Left renal cortex interstitium (tissue), 4 donors: ENCODE measurements at places on chromosomes 11 and 22. TPM values are rescaled to one million over a fixed set of nuclear protein-coding genes. Genes with fewer than 3 reads are reported as not detected.

Gene GLYATL2
- 1.5 TPM for polyA plus RNA-seq

Gene OR5T2
- not detected for polyA plus RNA-seq

Gene RAB36
- 14.0 TPM for polyA plus RNA-seq

Gene KCNK4
- polyA plus RNA-seq = not detected

Gene CCDC73
- polyA plus RNA-seq = 0.33 TPM

Gene B3GAT1
- polyA plus RNA-seq = 4.2 TPM

Gene OR4A47
- polyA plus RNA-seq = not detected

Gene FGF3
- polyA plus RNA-seq = not detected

Gene CHRDL2
- 0.99 TPM for polyA plus RNA-seq

Gene PRCP
- 282 TPM for polyA plus RNA-seq

Gene SLC25A18
- 1.2 TPM for polyA plus RNA-seq

Gene OOSP2
- polyA plus RNA-seq = not detected

Gene PANX3
- polyA plus RNA-seq = not detected

Gene XNDC1N
- polyA plus RNA-seq = 9.7 TPM

Gene CASP5
- polyA plus RNA-seq = not detected

Gene IRAG1
- 10.3 TPM for polyA plus RNA-seq

Gene GAL3ST1
- 35.2 TPM for polyA plus RNA-seq

Gene LIF
- 2.4 TPM for polyA plus RNA-seq

Gene CLCF1
- polyA plus RNA-seq = 4.9 TPM

Gene PLCB3
- 17.5 TPM for polyA plus RNA-seq

Gene OTOG
- 0.11 TPM for polyA plus RNA-seq

Gene ENTHD1
- not detected for polyA plus RNA-seq

Gene OR4X2
- not detected for polyA plus RNA-seq

Gene RAB3IL1
- polyA plus RNA-seq = 22.4 TPM

Gene SCN2B
- 5.1 TPM for polyA plus RNA-seq

Gene KIRREL3
- polyA plus RNA-seq = 2.1 TPM

Gene PAMR1
- polyA plus RNA-seq = 3.5 TPM

Gene JAML
- 2.6 TPM for polyA plus RNA-seq

Gene MOV10L1
- 1.2 TPM for polyA plus RNA-seq

Gene P2RY6
- 1.2 TPM for polyA plus RNA-seq

Gene SYT7
- polyA plus RNA-seq = 4.9 TPM

Gene RAG2
- 0.49 TPM for polyA plus RNA-seq

Gene OLFML1
- polyA plus RNA-seq = 45.7 TPM

Gene PTH
- polyA plus RNA-seq = not detected

Gene OR2AT4
- 0.03 TPM for polyA plus RNA-seq

Gene ADM2
- 6.8 TPM for polyA plus RNA-seq
